ENCODE measurements at places on chromosomes 2 and 18. TPM values are rescaled to one million over a fixed set of nuclear protein-coding genes. Genes with fewer than 3 reads are reported as not detected.

- DNase-seq: no peak
These were observed 181.3 kb upstream of the EPHA4 start for GRCh38 chr2:221753401-221753800.

ALPG gene
- total RNA-seq: 0.88 TPM

GRCh38 chr2:126877861-126878565 is 20.7 kb upstream of the TEX51 start:
- DNase-seq: no peak

DNA sequence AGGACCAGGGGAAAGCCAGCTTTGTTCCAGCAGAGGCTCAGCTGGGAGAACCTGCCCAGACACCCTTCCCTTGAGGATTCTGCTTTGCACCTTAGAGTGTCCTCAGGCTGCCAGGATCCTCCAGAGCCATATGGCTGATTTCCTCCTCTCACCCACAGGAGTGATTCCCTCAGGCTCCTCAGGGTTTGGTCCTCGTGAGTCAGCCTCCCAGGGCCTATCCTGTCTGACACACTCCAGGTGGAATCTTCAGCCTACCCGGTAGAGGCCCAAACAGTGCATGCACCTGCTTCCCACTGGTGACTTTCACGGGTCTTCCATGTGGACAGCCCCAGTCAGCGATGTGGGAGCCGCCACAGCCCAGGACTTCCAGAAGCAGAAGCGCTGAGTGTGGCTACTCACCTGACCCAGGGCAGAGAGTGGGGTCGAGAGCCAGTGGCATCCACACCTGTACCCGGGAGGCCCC is 73.3 kb downstream of the TFCP2L1 start:
- no peak for DNase-seq

ACMSD gene
- total RNA-seq: not detected

DNA sequence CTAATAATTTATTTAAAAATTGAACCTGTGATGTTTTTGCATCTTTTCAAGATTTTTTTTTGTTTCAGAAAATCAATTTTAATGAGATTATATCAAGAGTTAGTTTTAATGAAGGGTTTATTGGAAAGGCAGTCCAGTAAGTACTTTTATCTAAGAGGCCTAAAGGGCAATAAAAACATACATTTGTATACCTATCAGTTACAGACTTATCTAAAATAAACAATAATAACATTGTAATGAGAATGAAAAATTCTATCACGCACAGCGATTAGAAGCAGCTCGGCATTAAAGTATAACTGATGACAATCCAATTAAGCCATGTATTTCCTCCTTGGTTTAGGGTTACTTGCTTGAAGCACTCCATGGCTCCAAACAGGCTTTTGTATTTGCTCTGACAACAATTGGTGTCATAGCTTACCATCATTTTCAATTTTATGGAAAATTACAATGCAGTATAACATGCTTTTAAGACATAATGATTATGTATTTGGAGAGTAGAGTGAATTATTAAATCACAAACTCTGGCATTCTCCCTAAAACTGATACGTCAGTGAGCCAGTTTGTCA is 629.4 kb downstream of the TSN start:
- no peak for DNase-seq

DNA sequence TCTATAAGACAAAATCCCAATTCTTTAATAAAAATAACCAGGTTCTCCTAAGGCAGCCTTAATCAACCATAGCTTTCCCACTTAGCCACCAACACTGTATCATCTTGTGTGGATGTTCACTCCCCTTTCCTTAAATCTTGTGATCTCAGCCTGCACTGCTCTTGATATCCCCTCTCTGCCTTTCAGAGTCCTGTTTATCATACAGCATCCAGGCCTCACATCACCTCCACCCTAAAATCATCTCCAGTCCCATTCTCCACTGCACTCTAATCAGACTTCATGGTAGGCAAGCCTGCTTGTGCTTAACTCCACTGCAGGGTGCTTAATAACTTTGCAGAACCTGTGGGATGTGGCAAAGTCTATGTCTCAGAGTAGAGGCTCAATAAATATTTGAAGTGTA is 18.8 kb downstream of the ARHGAP15 start:
- DNase-seq: no peak

REL gene
- 11.3 TPM for total RNA-seq

TNS1 gene
- total RNA-seq: 87.5 TPM

DNA sequence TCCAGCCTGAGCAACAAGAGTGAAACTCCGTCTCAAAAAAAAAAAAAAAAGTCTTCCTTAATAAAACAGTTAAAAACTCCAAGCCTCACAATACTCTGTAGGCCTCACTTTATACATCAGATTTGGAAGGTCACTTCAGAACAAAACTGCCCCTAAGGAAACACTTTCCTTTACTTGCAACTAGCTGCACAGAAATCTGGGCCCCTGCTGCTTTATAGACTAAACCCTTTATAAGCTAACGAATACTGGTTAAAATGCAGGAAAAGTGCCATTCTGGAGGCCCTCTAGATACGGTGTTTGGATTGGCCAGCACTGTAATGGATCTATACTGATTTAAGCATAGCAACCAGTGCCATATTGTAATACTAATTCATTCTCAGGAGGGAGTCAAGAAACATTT is 1.5 kb downstream of the ABHD1 start:
- DNase-seq: no peak

DNA sequence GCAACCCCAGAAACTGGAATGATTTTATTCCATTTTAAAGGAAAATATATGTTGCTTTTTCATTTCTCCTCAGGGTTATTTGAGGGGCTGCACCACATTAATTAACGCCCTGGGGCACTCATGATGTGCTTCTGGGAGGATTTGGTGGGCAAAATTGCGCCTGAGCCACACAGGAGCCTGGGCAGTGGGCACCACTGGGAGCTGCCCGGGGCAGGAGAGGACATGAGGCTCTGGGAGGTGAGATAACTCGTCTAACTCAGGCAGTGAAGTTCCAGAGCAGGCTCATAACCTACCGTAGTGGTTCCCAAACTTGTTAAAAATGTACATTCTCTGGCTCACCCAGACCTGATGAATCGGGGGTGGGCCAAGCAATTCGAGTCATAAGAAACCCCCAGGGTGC is 68.3 kb downstream of the EDAR start:
- peak; percentile 40 for DNase-seq

- DNase-seq: peak; percentile 32
These were observed 55.1 kb upstream of the MAPRE3 start for GRCh38 chr2:26915316-26915715.

DNA sequence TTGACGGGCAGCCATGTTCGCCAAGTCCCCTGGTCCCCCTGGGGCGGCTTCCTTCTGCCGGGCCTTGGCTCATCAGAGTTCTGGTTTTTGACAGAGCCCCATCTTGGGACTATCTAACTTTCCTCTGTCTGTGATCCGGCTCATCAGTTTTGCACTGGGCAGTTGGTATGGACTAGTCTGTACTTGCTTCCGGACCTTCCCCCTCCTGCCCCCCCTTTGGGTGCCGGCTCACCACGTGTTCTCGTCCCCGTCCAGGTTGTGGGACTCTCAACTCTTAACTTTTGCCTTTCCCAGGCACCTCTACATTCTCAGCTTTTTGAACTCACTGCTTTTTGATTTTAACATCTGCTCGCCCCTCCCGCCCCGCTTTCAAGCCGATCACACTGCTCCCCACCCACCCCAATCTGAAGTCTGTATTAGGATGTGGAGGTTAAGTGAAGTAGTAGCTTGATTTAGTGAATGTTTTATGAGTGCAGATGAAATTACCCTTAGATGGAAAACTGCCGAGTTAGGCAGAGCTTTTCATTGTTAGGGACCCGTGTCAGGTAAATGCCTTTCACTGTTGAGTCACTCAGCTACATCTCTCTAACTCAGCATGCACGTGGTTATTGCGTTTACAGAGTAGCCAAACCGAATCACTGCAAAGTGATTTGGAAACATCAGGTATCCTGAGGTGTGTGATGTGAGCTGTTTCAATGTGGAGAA is 874 bp downstream of the WDR43 start:
- DNase-seq: no peak

GRCh38 chr2:113324684-113325160 is 46.0 kb upstream of the PAX8 start:
- peak; percentile 79 for DNase-seq

HRH4 gene
- 0.24 TPM for total RNA-seq

DNA sequence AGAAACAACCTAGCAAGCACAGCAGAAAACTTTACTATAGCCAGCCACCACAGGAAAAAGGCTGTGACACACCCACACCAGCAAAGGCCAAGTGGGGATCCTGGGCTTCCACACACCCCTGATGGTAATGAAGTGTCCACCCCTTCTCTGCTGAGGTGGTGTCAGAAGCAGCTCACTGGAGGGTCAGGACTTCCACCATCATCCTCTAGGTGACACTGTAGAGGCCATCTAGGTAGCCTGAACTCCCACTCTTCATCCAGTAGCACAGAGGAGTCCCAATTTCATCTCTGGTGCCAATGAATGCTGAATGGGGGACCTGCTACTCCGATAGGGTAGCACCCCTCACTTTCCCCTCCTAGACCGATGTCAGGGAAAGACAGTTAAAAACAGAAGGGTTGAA is 1544.4 kb downstream of the LRP1B start:
- no peak for DNase-seq

FBXO15 gene
- total RNA-seq: 4.7 TPM

MOB4 gene
- 27.3 TPM for total RNA-seq

TEX44 gene
- not detected for total RNA-seq

- DNase-seq: no peak
These were observed 594 bp downstream of the RAD51AP2 start for GRCh38 chr2:17517481-17518211.

GRCh38 chr2:10453905-10454298 is 5.8 kb upstream of the ODC1 start:
- DNase-seq: no peak

DNA sequence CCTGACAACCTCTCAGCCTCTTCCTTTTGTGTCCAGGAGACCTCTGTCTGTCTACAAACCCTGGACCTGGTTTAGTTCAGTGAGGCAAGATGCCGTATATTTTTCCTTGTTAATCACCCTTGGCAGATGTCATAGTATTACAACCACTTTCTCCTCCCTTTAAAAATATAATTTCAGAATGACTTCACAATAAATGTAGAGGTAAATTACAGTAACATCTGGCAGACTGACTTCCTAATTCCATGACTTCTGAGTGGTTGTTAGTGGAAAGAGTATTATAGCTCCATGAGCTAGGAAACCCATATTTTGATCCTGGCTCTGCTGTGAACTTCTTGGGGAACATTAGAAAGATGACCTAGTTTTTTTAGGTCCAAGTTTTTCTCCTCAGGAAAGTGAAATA is 39.5 kb downstream of the SPATS2L start:
- DNase-seq: no peak

DUSP2 gene
- total RNA-seq: 4.5 TPM

GRCh38 chr2:128324008-128324896 is 5.6 kb upstream of the HS6ST1 start:
- no peak for DNase-seq

OTOS gene
- total RNA-seq: not detected

DNA sequence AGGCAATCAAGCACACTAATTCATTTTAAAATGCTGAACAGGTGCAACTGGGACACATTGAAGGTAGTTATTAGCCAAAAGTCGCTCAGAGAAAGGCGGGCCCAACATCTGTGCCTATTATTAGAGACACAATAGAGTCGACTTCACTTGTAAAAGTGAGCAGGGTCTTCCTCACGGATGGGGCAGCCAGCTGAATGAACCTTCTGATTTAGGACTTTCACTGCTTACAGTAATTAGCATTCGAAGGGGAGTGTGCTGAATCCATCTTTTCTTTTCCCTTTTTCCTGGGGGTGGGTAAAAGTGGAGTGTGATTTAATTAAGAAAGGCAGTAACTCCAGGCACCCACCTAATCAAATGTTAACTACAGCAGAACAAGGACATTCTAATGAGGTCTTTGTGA is 677.7 kb downstream of the DCDC2C start:
- DNase-seq: no peak

GRCh38 chr2:108926561-108927380 is 62.2 kb downstream of the EDAR start:
- no peak for DNase-seq

DNA sequence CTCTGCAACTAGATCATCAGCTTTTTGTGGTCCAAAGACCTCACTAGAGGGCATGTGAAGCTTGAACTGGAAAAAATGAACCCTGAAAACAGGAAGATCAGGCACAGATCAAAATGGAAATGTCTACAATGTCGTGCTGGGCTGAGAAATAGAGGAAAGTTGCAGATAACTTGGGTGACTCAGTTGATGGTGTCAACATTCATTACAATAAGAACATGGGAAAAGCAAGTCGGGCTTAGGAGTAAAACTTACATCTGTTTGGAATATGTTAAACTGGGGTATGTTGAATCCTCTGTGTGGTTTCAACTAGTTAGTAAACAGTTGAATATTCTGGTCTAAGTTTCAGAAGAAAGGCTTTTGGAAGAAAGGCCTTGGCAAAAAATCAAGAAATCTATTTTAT is 940.4 kb downstream of the ERBB4 start:
- DNase-seq: no peak

- DNase-seq: no peak
These were observed 103.7 kb downstream of the BIN1 start for GRCh38 chr2:127003070-127003800.

PARD6G gene
- total RNA-seq: 21.8 TPM

UGT1A8 gene
- not detected for total RNA-seq

GRCh38 chr2:106343274-106343673 is 124.9 kb downstream of the RGPD3 start:
- no peak for DNase-seq

DNA sequence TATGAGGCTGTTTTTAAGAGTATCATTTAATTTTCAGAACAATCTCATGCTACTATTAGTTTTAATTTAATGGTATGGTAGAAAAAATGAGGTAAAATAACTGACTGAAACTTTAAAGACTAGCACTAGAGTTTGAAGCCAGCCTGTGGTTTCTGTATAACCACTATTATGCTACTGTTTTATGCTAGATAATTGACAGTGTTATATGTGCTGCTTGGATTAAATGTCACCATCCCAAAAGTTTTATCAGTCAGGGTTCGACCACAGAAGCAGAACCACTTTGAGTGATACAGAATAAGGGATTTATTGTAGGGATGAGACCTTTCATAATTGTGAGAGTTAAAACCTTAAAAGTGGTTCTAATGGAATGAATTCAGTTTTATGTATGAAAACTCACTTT is 271.6 kb downstream of the PTGR3 start:
- no peak for DNase-seq

- DNase-seq: no peak
These were observed 58.7 kb downstream of the C18orf54 start for GRCh38 chr18:54416436-54416835.

DNA sequence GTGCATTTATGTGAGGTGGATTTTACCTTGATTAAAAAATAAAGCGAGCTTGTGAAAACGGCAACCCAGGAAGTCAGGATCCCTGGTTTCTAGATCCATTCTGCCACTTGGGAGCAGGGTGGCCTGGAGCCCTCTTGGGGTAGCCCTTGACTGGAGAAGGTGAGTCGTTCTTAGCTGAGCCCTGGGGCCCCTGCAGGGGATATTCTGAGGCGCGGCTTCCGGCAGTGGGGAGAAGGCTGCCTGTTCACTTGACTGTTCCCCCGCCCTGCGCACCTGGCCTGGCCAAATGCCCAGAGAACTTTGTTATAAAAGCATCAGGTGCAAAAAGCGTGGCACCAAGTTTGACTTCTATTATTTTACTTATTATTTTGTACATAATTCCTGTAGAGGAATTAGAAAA is 221.9 kb downstream of the DYSF start:
- no peak for DNase-seq

- no peak for DNase-seq
These were observed 64.1 kb upstream of the CNGA3 start for GRCh38 chr2:98282109-98282508.

All from type B pancreatic cell (in vitro differentiated cells).